ENCODE measurements at places on chromosomes 16 and 17. TPM values are rescaled to one million over a fixed set of nuclear protein-coding genes. Genes with fewer than 3 reads are reported as not detected.
A peak's percentile ranks its signal among the peaks of the same experiment; 100 is the strongest.

DNA sequence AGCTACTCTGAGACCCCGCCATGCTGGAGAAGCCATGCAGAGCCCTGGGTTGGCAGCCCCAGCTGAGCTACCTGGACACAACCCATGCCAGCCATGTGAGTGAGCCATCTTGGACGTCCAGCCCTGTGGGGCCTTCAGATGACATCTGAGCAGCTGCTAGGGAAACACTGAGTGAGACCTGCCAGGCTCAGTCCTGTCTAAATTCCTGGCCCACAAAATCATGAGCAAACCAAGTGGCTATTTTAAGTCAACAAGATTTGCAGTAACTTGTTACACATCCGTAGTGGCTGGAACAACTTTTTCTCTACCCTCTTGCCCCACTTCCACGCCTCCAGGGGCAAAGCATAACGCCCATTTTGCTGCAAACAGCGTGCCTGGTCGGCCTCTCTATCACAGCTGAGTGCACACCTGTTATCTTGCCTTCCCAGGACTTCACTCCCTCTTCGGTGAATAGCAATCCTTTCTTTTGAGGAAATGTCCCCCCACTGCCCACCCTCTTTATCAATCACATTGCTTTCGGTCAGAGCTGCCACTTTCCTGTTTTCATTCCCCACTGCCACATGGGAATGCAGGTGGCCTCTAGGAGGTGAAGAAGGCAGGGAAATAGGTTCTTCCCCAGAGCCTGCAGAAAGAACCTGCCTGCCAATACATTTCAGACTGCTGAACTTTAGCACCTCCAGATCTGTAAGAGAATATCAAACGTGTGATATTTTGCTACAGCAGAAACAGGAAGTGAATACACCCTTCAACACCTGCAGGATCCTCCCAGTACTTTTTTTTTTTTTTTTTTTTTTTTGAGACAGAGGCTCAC, 7.4 kb upstream of the SCIMP start:
- DNase-seq, result no peak

DNA sequence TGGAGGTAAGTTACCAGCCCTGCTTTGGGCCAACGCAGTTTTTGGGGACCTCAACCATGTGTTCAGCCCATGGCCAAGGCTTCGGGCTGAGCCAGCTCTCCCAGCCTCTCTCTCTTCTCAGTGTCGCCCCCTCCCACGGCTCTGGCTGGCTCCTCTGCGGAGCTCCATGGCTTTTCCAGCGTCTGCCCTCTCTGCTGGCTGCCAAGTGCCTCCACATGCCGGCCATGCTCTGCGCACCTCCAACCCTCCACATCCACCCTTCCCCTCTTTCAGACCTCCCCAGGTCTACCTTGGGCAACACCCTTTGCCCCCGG, 23.2 kb downstream of the COTL1 start:
- peak; percentile 55 for DNase-seq

Gene ACSM2A
- not detected for polyA plus RNA-seq

Gene PPY
- polyA plus RNA-seq, result not detected

Gene PPP1R9B
- polyA plus RNA-seq, result 2.1 TPM

GRCh38 chr17:64657610-64658125, 4.4 kb downstream of the SMURF2 start:
- no peak for DNase-seq
